ENCODE measurements at places on chromosomes 3 and 15.

DNA sequence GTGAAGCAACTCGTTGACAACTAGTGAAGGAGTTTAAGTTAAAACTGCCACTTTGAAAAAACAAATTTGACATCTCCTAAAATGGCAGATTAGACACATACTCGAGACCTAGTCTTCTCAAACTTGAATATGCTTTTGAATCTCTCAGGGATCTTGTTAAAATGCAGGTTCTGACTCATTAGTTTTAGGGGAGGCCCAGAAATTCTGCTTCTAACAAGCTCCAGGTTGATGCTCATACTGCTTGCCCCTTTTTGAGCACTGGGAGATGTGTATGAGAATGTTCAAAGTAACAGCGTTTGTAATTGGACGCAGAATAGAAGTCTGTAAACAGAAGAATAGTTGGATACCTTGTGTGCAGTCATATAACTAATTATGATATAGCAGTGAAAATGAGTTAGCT, 1.6 kb downstream of the C3orf38 start:
- no peak for DNase-seq

DNA sequence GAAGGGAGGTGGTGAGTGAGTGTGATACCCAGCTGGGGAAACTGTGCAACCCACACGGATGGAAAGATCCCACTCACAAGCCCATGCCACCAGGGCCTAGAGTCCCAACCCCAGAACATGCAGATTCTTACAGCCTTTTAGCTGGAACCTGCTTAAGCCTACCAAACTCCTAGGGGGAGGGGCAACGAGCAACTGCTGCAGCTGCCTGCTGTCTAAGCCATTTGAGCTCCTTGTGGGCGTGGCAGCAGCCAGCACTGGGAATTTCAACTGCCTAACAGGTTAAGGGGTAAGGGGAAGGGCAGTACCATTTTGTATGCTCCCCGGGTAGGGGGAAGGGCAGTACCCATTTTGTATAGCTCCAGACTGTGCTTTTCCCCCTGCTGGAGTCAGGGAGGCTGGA, 673.2 kb upstream of the BCHE start:
- no peak for DNase-seq

DNA sequence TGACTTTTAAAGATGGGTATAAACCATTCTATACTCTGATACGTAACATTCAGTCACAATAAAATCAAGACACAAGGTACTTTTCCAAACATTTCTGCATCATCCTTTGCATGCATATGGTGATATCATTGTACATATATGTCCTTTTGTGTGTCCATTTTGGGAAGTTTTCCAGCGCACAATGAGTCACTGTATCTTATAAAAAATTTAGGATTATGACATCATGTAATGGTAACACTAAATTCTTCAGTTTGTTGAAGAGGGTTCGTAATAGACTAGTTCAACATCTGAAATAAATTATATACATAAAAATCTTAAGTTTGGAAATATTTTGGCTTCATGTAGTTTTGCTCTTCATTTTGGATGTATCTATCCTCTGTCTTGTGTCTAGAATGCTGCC, 480.9 kb downstream of the ROBO1 start:
- no peak for DNase-seq

DNA sequence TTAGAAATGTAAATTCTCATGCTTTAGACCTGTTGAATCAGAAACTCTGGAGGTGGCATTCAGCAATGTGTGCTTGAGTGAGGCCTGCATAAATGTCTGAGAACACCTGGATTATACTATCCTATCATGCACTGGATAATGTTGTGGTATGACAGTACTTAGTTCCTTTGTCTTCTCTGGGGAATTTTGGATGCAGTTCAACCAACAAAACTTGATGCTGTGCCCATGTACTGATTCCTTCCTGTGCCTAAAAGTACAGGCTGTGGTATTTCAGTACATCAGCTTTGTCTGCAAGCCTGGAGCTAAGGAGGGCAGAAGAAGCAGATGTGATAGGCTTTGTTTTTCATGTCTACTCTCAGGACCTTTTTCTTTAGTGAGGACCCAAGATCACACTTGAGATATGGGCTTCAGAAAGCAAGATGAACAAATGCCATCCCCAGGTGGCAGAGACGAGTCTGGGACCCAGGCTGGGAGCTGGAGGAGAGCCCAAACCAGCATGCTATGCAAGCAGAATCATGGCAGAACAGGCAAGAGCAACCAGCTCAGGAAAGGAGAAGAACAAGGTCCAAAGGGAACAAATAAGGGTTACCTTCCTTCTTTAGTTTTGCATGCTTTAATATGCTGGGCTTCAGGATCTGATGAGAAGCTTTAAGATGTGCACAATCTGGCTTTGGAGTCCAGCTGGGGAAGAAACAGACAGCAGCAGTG, 124.7 kb downstream of the MYRIP start:
- DNase-seq, result no peak

DNA sequence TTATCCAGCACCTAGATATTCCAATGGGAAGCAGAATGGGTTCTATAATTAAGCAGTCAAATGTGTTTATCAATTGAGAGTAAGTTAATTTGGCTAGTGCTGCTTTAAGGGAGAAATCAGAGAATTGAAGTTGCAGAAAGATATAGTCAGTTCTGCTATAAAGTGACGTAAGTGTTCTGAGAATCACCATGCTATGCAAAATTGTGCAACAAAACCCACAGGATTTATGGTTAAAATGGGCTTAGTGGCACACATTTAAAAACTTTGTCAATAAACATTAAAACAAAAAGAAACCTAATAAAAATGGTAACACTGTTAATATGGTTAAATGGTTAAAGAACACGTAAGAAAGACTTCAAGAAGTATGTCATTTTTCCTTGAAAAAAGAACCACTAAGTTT, 74.5 kb downstream of the TMEM108 start:
- no peak for DNase-seq

DNA sequence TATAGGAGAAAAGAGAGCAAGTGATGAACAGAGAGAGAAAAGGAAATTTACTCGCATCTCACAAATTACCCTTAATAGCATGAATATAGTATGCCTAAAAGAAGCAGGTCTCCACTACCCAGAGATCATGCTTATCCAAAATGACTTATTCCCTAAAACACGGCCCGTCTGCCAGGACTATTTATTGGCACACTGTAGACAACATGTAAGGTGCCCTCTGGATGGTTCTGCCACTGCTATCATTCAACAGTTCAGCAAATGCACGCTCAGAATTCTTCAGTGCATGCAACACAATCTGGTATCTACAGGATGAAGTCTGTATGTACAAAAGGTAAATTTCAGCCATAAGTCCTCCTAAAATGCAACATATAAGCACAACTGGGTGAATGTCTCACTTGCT, 465.8 kb downstream of the SHQ1 start:
- DNase-seq, result no peak

- DNase-seq, result no peak
These were observed 183.4 kb downstream of the KLF13 start for GRCh38 chr15:31510057-31510456.

GRCh38 chr3:136904746-136905145, 42.7 kb downstream of the NCK1 start:
- DNase-seq, result no peak
